ENCODE measurements at places on chromosomes 16 and 17.

DNA sequence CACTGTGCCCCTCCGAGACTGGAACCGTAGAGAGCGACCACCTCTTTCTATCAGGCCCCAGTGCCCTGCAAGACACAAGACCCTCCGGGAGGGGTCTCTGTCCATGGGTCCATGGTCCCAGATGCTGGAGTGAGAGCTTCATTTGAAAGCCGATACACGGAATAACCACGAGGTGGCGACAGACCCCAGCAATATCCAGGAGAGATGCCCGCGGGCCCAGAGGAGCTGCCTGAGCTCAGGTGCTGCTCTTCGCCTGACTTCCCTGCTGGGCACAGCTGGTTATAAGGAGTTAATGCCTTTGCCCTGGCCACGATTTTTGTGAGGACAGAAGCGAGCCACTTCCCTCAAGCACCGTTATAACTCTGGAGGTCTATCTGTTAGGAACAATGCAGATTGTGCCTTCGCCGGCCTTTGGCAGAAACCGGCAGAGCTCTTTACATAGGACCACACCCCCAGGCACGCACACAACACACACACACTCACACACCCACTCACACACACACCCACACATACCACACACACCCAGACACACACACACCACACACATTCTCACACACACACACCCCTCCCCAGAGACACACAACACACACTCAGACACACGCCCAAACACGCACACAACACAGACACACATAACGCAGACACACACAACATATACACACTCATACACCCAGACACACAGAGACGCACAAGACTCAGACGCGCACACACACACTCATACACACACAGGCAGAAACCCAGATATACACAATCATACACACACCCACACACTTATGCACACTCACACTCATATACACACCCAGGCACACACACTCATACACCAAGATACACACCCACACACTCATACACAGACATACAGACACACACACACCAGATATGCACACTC, 436.4 kb downstream of the SOX9 start:
- no peak for DNase-seq

GRCh38 chr17:72726936-72727335, 365.6 kb downstream of the SLC39A11 start:
- no peak for DNase-seq

DNA sequence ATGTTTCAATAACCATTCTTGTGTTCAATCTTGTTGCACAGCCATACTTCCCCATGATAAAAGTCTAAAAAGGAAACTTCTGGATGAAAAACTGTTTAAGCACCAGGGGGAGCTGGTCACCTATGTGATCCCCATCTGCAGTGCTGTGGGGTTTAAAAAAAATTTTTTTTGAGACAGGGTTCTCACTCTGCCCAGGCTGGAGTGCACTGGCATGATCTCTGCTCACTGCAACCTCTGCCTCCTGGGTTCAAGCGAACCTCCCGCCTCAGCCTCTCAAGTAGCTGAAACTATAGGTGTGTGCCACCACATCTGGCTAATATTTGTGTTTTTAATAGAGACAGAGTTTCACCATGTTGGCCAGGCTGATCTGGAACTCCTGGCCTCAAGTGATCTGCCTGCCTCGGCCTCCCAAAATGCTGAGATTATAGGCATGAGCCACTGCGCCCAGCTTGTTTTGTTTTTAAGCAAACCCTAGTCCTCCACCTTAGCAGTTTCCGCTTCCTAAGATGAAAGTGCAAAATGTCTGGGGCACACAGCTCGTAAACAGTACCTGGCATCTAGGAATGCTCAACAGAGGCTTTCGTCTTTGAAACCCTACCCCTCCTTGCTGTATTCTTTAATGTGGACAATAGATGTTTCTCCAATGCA, 25.4 kb downstream of the DNAJA2 start:
- DNase-seq: no peak

DNA sequence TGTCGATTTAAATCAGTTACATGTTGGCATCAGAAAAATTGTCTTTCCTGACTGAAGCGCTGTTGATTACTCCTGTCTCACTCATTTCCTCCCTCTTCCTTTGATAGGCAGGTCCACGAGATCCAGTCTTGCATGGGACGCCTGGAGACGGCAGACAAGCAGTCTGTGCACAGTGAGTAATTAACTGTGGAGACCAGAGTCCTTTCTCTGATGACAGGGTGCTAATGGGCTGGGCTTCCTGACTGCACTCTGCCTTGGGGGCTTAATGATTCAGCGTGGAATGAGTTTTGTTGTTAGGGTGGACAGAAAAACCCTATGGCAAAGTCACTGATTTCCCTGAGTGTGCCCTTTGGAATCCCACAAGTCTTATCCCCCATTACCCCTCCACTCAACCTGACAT, 6.5 kb downstream of the GOSR2 start:
- DNase-seq: no peak

DNA sequence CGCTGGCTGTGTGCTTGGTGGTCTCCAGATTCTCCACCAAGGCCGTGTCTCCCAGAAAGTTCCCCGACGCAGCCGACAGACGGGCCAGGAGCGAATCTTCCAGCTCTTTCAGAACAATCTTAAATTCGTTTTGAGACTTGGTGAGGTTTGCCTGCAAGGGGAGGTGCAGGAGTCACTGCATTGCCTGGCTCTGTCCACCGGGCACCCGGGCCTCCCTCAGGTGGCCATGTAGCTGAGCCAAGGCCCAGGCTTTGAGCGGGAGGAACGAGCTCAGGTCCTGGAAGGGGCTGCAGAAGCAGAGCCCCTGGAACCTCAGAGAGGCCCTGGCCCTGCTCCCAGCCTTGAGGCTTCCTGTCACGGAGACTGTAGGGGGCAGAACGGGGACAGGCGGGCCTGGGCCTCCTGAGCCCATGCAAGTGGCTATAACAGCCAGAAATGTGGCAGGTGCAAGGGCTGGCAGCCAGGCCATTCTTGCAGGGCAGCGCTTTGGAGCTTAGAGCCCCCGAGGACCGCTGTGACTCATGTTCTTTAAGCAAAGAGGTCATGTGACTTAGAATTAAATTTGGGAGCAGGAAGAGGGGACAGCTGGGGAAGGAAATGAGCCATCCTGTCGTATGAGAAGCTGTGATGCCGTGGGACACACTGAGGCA, 72.4 kb downstream of the PGS1 start:
- no peak for DNase-seq

- no peak for DNase-seq
Observed at GRCh38 chr17:48757524-48757961, 29.0 kb upstream of the HOXB13 start.

GRCh38 chr16:2701272-2701671, 18.8 kb downstream of the PRSS27 start:
- DNase-seq: no peak

DNA sequence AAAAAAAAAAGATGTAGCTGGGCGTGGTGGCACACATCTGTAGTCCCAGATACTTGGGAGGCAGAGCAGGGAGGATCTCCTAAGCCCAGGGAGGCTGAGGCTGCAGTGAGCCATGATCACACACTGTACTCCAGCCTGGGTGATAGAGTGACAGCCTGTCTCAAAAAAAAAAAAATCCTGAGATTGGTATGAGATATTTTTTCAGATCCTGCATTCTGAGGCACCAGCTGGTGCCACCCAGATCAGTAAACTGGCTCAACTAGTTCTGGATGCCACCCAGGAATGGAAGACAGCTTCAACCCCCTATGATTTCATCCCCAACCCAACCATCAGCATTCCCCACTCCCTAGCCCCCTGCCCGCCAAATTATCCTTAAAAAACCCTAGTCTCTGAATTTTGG, 7.1 kb upstream of the GJC1 start:
- DNase-seq: no peak

DNA sequence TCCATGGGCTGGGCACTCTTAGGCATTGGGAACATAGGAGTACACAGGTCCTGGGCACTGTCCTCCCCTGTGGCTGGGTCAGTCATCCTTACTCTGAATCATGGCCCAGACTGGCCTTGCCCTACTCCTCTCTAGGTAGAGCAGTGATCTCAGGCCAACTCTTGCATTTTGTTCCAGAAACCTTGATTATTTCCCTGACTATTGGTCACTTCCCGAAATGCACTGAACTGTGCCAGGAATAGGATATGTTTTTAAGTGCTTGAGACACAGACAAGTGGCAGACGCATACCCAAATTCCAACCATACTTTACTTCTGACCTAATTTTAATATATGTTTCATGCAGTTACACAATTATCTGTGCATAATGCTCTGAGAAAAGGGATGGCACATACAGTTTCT, 10.3 kb downstream of the KRABD2 start:
- DNase-seq: peak; percentile 59

DNA sequence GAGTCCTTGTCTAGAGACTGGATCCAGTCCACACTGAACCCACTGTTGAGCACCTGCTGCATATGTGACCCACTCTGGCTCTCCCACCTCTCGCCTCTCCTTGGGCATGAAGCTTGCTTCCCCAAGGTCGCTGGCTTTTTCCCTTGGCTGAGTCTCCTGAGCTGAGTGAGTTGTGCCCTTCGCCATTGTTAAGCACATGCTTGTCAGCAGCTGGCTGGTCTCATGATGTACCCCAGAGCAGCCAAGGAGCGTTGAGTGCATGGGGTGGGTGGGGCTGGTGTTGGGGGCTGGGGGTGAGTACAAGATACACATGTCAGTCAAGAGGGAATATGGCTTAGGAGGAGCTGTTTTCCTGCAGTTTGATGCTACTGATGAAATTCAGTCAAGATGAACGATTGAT, 165.6 kb downstream of the SNX29 start:
- DNase-seq: no peak

DNA sequence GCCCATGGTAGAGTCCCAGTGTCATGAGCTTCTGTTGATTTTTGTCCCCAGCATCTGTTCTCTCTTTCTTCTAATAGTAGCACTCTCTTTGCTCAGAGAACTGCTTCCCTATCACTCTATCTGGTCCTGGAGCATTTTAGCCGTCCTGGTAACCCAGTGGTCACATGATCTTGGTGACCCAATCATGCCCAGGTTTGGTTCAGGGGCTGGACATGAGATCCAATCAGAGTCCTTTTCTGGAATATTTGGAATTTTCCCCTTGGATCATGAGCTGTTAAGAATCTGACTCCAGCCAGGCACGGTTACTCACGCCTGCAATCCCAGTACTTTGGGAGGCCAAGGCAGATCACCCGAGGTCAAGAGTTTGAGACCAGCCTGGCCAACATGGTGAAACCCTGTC, 197.0 kb downstream of the RAB11FIP4 start:
- DNase-seq: no peak

GRCh38 chr17:35560703-35561102, at the start of gene SLFN14:
Gene SLFN14, minus strand, starts transcription at chr17:35560819. Its CDS starts 2,757 bp downstream, at chr17:35558062.
- DNase-seq: no peak

DNA sequence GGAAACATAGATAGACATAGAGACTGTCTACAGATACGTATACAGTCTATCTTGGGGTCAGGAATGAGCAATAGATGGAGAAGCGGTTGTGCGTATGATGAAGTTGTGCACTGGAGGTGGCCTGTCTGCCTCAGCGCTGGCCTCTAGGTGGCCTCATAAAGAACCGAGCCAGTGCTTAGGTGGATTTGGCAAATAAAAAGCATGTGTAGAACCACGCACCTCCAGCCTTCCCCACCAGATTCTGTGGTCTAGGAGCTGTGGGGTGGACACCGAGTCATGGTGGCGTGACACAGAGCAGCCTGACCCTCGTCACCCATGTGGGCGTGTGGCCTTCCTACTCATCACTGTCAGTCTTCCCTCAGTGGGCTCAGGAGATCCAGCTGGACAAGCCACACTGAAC, 34.0 kb downstream of the PGS1 start:
- DNase-seq: no peak

- no peak for DNase-seq
Observed at GRCh38 chr16:53090591-53091411, 36.0 kb downstream of the CHD9 start.

DNA sequence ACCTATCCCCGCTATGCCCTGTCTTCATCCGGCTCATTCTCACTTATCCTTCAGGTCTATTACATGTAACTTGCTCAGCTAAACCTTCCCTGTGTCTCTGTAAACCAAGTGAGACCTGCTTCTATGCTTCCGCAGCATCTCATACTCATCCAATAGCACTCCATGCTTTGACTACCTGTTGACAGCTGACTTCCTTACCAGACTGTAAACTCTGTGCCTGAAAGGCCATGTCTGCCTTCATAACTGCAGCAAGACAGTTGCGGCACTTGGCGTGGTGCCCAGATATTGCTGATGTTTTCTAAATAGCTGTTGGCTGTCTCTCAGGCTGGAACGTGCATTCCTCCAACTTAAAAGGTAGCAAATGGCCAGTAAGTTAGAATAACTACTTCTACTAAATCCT, 1.8 kb upstream of the OR1E1 start:
- no peak for DNase-seq

- DNase-seq: no peak
Observed at GRCh38 chr17:69012895-69013805, 47.6 kb downstream of the ABCA9 start.

DNA sequence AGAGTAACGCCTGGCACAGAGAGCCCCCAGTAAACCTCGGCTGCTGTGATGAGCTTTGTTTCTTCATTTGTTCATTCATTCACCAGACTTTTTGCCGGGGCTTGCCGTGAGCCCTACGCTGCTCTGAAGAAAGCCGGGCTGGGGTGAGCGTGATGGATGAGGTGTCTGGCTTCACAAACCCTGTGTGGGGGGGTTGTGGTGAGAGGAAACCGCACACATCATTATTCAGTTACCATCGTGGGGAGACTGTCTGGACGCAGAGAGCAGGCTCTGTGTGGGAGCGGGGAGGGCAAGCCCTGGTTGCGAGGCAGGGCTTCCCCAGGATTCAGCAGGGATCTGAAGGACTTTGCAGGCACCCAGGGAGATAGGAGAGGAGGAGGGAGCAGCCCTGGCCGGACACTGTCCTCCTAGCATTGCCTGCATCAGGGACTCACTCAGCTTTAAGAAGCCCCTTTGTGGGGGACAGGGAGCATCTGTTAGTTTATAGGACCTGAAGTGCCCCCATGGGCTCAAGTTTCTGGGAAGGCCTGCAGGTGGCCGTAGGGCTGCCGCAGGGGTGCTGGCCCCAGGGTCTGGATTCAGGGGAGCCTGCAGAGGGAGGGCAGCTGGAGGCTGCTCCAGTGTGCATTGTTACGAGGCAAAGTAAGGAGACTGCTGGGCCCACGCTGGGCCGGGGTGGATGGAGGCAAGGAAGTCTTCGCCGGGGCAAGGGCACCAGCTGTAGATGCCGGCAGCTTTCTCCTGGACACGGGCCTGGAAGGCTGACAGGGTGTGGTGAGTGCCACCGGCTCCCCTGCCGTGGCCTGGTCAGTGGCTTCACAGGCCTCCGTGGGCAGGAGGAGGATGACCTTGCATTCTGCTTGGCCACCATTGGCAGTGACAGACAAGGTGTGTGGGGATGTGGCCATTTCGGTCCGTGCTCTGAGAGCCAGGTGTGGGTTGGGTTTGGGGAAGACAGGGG, 334.5 kb downstream of the SEC14L1 start:
- no peak for DNase-seq

- DNase-seq: no peak
Observed at GRCh38 chr17:32871746-32872145, 5.2 kb downstream of the MYO1D start.

Data from HS-27A (cell line).